Liver (tissue), 10 donors: ENCODE measurements at places on chromosomes 16 and 17. TPM values are rescaled to one million over a fixed set of nuclear protein-coding genes. Genes with fewer than 3 reads are reported as not detected.
A peak's percentile ranks its signal among the peaks of the same experiment; 100 is the strongest.

- no peak for DNase-seq
- H3K27ac ChIP-seq, result peak overlapping the region; percentile 97
Measured at GRCh38 chr16:46883353-46883689, 841 bp upstream of the GPT2 start.

GRCh38 chr16:70523743-70524398 is at the start of gene SF3B3:
TSS of gene SF3B3 (plus strand) at chr16:70523816. CDS start at chr16:70526657, 2,841 bp downstream.
- DNase-seq, result peak; percentile 76
- H3K36me3 ChIP-seq, result peaks cover 10% of the 10 kb centered on the region
- H3K4me1 ChIP-seq, result peaks cover 1% of the 10 kb centered on the region
- peak within 1 kb of the TSS; percentile 92 for H3K27ac ChIP-seq

Gene CES4A
- 17.1 TPM for polyA plus RNA-seq

GRCh38 chr17:40107522-40108174 is 7.3 kb upstream of the NR1D1 start:
- H3K4me3 ChIP-seq, result no peak overlapping the region
- H3K4me1 ChIP-seq, result peaks cover 37% of the 10 kb centered on the region
- H3K36me3 ChIP-seq, result no peaks in the 10 kb centered on the region
- DNase-seq, result no peak

- H3K27ac ChIP-seq, result no peak overlapping the region
- H3K36me3 ChIP-seq, result peaks cover 30% of the 10 kb centered on the region
- no peak for DNase-seq
- no peaks in the 10 kb centered on the region for H3K4me1 ChIP-seq
- H3K27me3 ChIP-seq, result no peaks in the 10 kb centered on the region
- no peak overlapping the region for H3K4me3 ChIP-seq
Measured at GRCh38 chr17:69516911-69517310, 102.4 kb downstream of the MAP2K6 start.

Gene SSTR5
- not detected for polyA plus RNA-seq

DNA sequence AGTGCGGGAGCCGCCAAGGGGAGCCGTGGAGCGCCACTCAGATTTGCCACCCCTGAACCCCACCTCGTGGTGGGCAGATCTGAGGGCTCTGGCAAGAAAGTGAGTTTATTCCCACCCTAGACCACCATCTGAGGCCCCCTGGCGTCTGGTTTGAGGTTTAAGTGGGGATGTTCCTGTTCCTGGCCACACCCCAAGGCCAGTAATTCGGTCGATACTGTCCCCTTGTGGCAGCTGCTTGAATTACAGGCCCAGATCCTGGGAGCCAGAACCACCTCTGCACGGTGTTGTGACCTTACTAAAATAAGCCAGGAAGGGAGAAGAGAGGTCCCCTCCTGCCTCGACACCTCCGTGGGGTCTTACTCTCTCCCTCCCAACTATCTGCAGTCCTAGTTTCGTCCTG is 3.3 kb upstream of the LAT start:
- H3K4me1 ChIP-seq, result no peaks in the 10 kb centered on the region
- no peaks in the 10 kb centered on the region for H3K27me3 ChIP-seq
- H3K27ac ChIP-seq, result no peak overlapping the region
- DNase-seq, result peak; percentile 71
- H3K4me3 ChIP-seq, result no peak overlapping the region
- peaks cover 9% of the 10 kb centered on the region for H3K36me3 ChIP-seq

DNA sequence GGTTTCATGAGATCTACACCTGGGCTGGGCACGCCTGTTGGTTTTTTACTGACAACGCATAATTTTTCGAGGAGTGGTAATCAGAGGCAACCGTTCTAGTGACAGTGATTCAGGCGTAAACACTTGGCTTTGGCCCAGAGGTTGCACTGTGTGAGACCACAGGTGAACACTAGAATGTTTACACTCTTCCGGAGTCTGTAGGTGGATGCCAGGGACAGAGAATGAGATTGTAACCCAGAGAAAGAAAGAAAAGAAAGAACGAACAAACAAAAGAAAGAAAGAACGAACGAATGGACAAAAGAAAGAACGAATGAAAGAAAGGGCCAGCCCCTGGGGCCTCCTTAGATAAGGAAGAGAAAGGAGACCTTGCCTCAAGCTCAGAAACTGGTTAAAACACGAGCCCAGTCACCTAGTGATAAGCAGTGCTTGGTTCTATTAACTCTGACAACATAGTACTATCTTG is 113.2 kb downstream of the PRKCB start:
- no peaks in the 10 kb centered on the region for H3K27me3 ChIP-seq
- no peaks in the 10 kb centered on the region for H3K4me1 ChIP-seq

DNA sequence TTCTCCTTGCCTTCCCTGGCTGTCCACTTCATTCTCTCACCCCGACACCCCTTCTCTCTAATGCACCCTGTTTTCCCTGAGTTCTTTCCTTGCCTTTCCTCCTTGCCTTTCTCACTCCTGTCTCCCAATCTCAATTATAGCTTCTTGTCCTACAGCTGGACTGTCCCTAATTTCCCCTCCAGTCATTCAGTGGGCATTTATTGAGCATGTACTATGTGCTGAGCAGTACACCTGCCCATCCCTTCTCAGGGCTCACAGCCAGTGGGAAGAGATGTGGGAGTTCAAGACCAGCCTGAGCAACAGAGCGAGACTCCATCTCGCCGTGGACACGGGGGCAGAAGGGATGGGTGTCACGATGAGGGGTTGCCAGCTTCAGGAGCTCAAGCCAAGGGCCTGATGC is 5.8 kb downstream of the ATP2A1 start:
- H3K4me1 ChIP-seq, result peaks cover 12% of the 10 kb centered on the region
- DNase-seq, result no peak
- H3K27ac ChIP-seq, result no peak overlapping the region
- no peaks in the 10 kb centered on the region for H3K27me3 ChIP-seq
- peaks cover 2% of the 10 kb centered on the region for H3K36me3 ChIP-seq
- no peak overlapping the region for H3K4me3 ChIP-seq
